ENCODE measurements at places on chromosomes 2 and 18.

- DNase-seq: no peak
Observed at GRCh38 chr18:65278939-65279667, 471.7 kb upstream of the CDH7 start.

GRCh38 chr2:96111823-96112500 lies 4.4 kb downstream of the ADRA2B start:
- no peak for DNase-seq

DNA sequence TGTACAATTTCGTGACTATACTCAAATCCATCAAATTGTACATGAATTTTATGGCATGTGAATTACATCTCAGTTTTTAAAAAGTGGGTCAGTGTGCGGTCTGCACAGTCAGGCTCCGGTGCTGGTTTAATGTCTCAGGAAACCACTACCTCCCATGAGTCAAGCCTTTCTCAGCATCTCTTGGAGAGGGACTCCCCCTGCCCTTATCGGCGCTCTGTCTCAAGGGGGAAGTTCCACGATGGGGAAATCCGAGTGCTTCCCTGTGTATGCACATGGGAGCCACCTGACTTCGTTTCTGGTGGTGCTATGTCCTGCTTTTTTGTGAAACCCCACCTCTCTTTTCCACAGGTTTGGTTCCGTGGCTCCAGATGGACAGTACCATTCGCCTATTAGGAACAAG lies 72.5 kb downstream of the ACOXL start:
- DNase-seq: no peak

DNA sequence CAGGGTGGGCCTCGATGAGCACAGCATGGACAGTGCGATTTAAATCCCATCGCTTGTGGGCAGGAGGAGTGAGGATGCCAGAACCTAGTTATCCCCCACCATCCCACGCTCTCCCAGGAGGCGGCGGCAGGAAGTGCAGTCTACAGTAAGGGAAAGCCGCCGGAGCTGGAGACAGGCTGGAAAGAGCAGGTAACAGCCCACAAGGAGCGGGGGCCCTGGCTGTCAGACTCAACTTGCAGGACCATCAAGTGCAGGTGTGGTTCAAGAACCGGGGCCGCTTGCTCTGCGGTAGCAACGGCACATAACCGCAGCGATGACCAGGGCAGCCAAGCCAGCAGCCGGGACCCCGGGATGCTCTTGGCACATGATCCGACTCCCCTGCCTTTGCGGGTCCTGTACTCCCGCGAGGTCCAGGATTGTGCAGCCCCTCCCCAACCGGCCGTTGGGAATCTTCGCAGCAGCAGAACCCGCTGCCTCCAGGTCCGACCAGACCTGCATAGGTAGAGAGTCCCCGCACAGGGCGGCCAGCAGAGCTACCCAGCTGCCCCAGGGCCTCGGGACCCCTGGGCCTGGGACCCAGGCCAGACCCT lies 82.1 kb downstream of the BIN1 start:
- DNase-seq: no peak

- DNase-seq: no peak
Observed at GRCh38 chr2:12704378-12704777, 12.4 kb upstream of the TRIB2 start.

DNA sequence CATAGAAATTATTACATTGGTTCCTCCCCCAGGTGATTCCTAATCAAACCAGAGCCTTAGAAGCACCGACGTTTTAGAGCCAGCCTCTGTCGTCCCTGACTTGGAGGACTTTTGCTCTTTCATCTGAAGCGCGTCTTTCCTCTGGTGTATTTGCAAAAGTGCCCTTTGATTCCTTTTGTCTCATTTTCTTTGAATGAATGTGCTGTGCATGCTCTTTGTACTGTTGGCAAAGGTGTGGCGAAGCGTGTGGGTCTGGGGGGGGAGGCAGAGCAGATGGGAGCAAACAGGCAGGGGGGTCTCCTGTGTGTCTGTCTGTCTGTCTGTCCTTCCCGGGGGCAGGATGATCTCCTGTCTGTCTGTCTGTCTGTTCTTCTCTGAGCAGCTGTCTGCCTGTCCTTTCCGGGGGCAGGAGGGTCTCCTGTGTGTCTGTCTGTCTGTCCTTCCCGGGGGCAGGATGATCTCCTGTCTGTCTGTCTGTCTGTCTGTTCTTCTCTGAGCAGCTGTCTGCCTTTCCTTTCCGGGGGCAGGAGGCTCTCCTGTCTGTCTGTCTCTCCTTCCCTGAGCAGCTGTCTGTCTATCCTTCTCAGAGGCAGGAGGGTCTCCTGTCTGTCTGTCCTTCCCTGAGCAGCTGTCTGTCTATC lies 205.5 kb upstream of the MYT1L start:
- no peak for DNase-seq
